ENCODE measurements at places on chromosomes 1 and 21.

DNA sequence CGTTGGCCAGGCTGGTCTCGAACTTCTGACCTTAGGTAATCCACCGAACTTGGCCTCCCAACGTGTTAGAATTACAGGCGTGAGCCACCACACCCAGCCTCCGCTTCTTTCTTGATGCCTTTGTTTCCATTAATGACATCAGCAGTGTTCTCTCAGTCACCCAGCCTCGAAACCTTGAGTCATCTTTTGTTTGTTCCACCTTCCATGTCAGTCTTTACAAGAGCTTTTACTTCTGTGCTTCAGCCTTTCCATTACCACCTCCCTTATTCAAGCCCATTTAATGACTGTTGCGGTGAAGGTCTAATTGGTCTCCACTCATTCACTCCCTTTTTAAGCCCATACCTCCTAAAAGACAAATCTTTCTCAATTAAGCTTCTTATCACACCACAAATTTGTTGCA lies 146.6 kb upstream of the ADGRL2 start:
- no peak for DNase-seq

- DNase-seq: no peak
Measured at GRCh38 chr1:230067419-230067870, 407 bp downstream of the GALNT2 start.

DNA sequence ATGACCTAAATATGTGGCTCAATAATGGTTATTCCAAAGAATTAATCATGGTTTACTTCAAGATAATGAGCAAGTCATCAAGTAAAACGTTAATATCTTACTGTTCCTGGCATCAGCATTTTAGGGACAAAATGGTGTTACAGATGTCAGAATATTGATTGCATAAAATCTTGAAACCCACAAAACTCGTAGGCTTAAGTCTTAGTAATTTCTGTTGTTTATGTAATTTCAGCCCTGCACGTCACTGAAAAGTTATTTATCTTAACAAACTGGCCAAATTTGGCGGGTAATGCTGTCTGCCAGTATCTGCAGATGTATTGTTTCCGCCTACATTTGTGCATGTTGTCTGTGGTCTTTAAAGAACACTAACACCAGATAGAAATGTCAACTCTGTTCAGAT lies 25.8 kb downstream of the CDC7 start:
- DNase-seq: no peak

GRCh38 chr1:1941868-1942752 lies 23.0 kb upstream of the TMEM52 start:
- DNase-seq: no peak

GRCh38 chr21:44691686-44692085 lies 5.3 kb upstream of the KRTAP10-12 start:
- DNase-seq: no peak

DNA sequence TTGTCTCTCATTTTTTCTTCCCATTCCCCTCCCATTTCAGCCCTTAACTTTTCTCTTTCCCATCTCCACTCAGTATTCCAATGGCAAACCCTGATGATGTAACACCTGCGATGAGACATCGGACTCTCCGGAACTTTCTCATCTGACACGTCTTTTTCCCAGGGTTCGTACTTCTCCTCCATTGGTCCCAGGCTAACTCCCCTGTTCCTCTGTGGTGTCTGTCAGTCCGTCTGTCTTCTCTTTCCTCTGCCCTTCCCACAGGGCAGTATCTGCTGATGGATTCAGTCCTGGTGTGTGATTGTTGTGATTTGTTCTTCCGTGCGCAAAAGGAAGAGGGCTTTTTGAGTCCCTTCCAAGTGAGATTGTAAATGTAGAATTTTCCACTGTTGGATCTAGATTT lies 27.7 kb downstream of the VANGL2 start:
- DNase-seq: no peak
